GM23248 (cell line): ENCODE measurements at places on chromosomes 7 and 10.
A peak's percentile ranks its signal among the peaks of the same experiment; 100 is the strongest.

GRCh38 chr7:4753598-4754432 lies 21.6 kb upstream of the AP5Z1 start:
- DNase-seq = peak; percentile 66

DNA sequence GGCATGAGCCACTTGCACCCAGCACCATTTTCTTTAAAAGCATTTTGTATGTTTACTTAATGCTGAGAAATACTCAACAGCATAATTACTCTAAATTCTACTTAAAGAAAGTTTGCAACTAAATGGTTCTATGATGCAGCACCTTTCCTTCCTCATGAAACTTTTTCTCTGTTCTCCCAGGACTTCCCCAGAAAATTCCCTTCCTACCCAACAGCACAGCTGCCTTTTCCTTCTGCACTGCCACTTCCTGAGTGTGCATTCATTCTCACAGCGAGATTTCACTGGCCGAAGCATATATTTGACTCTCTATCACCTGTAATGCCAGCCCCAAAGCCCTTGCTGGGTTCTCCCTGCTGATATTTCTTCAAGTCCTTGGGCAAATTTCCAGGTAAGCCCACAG lies 41.5 kb upstream of the DGKI start:
- no peak for DNase-seq

- DNase-seq = no peak
Observed at GRCh38 chr7:50779427-50779826, 3.3 kb downstream of the GRB10 start.

GRCh38 chr7:126450269-126450671 lies 802.5 kb downstream of the GRM8 start:
- DNase-seq = no peak

GRCh38 chr7:156780724-156781455 lies 112.1 kb downstream of the LMBR1 start:
- no peak for DNase-seq

- DNase-seq = no peak
Observed at GRCh38 chr10:31920538-31920937, 8.1 kb downstream of the ARHGAP12 start.

DNA sequence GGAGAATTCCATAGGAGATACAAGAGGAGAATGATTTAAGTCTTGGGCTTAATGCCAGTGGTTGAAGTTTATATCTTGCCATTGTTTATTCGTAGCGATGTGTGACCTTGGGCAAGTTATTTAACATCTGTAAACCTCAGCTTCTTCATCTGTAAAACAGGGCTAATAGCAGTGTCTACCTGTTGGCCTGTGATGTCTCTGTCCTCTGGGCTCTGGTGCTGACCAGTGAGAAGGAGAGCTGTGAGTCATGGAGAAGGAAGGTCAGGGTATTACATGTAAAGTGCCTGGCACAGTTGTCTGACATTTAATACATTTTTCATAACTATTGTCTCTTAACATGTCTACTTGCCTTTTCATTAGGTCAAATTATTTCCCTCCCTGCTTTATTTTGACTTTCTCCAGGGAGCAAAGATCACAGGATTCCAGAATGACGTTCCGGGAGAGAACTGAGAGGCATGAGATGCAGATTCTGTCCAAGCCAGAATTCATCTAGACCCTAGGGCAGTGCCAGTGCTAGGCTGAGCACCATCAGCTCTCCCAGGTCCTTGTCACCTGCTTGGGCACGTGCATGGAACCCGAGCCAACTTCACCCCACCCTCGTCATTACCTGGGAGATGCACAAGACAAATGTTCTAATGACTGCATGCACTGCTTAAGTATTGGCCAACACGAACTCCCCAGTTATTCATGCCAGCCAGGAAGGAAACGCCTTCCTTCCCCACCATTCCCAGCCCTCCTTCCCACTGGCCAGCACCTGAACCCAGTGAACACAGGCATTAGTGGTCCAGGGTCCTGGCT lies 187.9 kb downstream of the DPY19L1 start:
- peak; percentile 13 for DNase-seq

DNA sequence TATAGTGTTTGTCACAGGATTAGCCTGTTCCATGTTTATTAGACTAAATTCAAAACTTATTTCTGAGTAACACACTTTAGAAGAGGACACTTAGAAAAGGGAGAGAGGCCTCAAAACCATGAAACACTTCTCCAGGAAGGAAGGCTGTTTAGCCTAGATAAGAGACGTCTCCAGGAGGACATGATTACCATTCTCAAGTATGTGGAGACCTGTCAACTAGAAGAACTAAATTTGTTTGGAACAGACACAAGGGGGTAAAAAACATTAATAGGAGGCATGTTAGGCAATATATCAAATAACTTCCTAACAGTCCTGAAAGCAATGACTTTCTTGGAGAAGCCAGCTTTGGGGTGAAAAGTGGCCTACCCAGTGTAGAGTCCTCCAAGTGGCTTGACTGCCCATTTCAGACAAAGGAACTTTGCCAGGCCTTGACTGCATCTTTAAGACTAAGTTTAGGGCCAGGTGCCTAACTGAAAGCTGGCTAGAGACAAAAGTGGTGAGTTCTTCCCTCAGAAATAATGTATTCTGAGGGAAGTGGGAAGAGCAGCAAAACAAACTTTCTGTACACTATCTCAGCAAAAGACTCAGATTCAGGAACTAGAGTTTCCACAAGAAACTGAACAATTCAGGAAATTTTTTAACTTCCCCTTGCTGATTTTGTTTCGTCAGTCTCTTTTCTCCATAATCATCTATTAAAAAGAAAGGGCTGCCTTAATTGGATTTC lies 11.8 kb downstream of the NCOA4 start:
- DNase-seq = peak; percentile 42

DNA sequence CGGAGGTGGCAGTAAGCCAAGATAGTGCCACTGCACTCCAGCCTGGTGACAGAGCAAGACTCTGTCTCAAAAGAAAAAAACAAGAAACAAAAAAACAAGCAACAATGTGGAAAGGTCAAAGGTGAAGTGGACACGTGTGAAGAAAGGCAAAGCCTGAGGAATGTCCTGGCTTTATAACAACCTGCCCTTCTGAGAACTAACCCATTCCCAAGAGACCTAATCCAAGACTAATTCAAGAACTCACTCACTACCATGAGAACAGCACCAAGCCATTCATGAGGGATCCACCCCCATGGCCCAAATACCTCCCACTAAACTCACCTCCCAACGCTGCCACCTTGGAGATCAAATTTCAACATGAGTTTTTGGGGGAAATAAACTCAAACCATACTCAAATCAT lies 47.5 kb upstream of the KIF5B start:
- DNase-seq = peak; percentile 4
